ENCODE measurements at places on chromosomes 6 and 20.

GRCh38 chr6:106161893-106162292 lies 75.8 kb downstream of the PRDM1 start:
- DNase-seq, result no peak

DNA sequence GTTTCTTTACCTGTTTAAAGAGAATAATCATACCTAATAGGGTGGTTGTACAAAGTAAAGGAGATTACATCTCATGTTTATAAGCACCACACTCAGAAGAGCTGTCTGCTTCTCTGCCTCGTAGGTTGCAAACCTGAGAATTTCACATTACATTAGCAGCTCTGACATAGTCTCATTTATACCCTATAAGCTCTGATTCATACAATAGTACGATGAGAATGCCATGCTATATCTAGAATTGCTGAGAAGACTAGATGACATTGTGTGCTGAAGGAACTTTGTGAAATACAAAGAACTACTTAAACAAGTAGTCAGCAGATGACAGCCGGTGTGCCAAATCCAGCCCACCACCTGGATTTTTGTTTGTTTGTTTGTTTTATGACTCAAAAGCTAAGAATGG lies 121.2 kb downstream of the ADAT2 start:
- DNase-seq, result no peak

- DNase-seq, result peak; percentile 41
Measured at GRCh38 chr6:148466158-148466557, 123.5 kb downstream of the SASH1 start.

DNA sequence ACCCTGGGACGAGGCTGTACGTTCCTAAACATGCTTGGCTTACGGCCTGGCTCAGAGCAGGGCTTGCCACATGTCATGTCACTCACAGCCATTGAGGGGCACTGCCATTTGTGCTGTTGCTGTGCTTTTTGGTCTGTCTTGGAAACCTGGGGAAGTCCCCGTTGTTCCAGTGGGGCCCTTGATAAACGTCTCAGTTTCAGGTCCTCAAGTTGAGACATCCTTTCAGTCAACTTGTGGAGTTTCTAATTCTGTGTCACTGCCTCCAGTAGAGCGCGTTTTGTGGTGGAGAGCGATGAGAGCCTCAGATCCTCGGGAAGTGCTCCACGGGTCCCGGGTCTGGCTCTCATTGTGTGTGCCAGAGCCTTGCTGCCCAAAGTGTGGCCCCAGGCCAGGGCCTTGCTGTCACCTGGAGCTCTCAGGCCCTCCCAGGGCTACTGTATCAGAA lies 43.0 kb upstream of the CCR6 start:
- DNase-seq, result no peak

- no peak for DNase-seq
Measured at GRCh38 chr6:44642870-44643522, 255.5 kb downstream of the CDC5L start.

DNA sequence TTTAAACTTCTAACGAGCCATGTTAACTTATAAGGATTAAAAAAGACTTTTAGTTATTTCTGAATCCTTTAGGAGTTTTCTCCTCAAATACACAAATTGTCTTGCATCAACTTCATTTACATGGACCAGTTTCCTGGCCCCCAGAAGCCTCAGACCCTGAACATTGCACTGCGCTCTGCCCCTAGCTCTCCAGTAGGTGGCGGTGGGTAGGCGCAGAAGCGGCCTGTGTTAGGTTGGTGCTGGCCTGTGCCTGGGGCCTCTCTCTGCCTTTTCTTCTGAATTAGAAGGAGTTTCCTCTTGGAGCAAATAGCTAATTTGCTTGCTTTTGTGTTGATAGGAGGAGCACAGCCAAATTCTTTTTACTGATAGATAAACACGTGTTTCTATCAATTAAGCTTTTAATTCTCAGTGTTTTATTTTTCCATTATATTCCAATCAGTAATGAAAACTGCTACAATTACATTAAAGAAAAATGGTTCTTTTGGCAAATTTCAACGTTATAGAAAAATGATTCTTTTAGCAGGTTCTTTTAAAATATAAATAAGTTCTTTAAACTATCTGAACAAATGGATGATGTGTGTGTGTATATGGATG lies 44.4 kb downstream of the DTD1 start:
- DNase-seq, result peak; percentile 78

DNA sequence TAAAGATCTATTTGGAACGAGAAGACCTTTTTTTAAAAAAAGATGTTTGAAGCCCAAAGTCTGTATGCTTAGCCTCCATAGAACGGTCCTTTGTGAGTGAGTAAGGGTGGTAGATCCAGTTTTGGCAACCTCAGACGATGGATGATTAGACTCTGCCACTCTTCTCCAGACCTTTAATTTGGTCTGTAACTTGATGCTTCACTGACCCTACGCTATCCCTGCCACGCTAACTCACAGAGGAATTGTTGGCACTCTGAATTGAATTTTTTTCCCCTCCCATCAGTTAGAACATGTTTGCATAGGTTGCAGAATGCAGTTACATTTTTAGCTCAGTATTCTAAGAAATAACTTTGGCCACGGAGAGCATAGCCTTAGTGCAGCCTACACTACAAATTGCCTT lies 15.8 kb upstream of the DEK start:
- DNase-seq, result no peak
